ENCODE measurements at places on chromosomes 16 and 17.
A peak's percentile ranks its signal among the peaks of the same experiment; 100 is the strongest.

- DNase-seq = no peak
Observed at GRCh38 chr17:65515512-65515911, 45.9 kb downstream of the AXIN2 start.

GRCh38 chr17:50115756-50116155, 14.2 kb downstream of the SAMD14 start:
- DNase-seq = no peak

GRCh38 chr17:8156246-8156992, 4.2 kb upstream of the PER1 start:
- peak; percentile 97 for DNase-seq

DNA sequence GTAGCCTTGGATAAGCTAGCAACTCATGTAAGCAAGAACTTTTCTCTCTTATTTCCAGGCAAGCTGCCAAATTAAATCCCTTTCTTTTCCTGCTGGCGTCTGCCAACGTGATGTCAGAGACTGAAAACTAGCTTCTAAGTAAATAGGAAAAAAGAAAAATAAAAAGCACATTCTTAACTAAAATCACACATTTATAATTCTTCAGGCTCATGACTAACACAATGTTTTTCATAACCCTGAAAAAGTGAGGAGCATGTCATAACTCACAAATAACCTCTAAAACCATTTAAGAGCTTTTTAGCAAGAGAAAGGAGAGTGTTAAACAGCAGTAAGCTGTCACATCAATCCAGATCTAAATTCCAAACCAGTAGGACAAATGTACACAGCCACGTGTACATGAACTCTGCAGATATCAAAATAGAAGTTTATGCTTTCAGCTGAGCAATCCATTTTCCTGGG, 110.0 kb downstream of the N4BP1 start:
- no peak for DNase-seq

DNA sequence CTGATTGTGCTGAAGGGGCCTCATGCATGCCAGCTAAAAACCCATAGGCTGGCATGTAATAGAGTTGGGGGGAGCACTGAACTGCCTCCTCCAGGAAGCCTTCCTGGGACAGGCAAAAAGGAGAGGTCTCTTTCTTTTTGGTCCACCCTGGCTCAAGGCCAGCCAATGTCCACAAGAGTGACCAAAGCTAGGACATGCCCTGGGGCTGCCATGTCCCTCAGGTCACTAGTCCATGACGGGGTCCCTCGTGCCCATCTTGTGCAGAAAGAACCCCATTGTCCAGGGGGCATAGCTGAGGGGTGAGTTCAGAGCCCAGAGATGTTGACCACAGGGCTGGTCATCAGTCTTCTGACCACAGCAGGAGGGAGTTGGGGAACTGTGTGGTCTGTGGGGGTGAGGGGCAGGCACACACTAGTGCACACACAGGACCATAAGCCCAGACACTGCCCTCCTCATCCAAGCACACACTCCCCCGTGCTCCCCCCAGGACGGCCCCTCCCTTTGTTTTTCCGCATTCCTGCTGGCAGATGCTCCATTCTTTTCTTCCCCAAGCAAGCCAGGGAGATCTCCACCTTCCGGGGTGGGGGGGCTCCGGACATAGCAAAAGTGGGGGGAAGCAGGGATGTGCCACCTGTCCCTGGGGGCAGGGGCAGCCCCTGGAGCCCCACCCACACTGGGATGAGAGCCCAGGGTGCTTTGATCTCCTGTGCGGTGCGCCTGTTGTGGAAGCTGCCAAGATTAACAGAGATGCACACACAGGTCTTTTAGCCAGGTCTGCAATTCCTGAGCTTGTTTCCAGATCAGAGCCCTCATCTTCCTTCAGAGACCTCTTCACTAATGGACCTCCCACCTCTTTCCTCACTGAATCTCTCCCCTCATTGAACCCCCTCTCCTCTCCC, 25.2 kb upstream of the PHB1 start:
- no peak for DNase-seq

DNA sequence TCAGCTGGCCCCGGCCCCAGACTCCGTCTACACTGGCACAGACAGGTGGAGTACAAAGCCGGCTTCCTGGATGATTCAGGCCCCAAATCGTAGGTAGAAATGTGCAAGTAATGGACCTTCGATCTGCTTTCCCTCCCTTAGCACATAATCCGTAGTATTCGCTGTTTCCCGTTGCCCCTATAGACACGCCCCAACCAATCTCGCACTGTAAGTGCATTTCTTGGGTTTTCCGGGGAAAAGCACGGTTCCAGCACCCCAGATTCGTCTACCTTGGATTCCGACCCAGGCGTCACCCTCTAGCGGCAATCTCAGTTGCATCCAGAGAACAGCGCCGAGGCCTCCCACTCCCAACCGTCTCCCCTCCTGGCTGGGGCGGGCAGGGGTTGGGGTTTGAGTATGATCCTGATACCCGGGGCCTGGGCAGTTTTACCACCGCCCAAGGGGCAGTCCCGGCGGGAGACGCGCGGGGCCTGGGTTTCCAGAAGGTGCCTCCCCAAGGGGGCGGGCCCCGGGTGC, 12.1 kb upstream of the FOXF1 start:
- DNase-seq = no peak

GRCh38 chr16:52729731-52730130, 182.8 kb upstream of the TOX3 start:
- DNase-seq = no peak

DNA sequence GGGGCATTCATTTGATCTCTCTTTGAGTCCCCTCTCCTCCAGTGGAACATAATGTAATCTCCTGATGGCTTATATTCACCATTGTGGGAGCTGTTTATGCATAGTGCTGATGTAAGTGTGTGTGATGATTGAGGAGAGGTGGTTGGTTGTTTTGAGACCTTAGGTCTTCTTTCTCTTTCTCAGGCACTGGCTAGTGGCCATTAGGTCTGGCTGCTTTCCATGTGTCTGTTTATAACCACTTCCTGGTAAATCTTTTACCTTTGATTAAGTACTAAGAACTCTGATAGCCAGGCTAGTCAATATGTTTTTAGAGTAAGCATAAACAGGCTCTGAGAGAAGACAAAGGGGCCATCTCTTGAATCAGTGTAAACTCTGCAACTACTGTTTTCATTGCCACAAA, 27.9 kb downstream of the VAT1L start:
- DNase-seq = peak; percentile 43

- no peak for DNase-seq
Observed at GRCh38 chr17:7266784-7267183, 4.5 kb upstream of the CLDN7 start.

GRCh38 chr16:81164481-81164880, 68.3 kb upstream of the GCSH start:
- DNase-seq = peak; percentile 9

DNA sequence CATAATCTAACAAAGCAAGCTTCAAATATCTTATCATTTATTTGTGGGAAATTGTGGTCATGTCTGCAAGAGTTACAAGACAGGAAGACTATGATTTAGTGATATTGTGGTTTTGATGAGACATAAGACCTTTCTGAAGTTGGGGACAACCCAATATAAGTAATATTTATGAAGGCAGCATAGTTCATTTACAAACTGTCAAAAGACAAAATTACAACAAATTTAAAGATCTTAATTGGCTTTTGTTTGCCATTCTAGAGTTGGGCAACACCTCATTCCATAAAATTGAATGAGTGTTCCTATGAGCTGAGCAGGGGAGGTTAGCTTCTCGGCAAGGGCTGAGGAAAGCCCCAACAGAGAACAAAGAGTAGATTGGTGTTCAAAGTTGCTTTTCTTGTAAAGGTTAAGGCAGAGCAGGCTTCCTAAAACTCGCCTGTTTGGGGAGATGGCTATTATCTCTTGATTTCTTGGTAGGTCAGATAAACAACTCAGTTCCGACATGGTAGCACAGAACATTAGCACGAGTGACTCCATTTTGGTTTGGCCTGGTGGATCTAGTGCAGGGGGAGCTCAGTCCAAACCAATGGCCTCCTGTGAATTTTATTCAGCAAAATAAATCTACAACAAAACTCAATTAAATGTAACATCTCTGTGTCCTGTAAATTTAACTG, 10.9 kb upstream of the MMD start:
- no peak for DNase-seq

GRCh38 chr16:82016263-82016662, 5.0 kb upstream of the SDR42E1 start:
- DNase-seq = no peak

GRCh38 chr16:50697881-50698767, 4.7 kb downstream of the NOD2 start:
- no peak for DNase-seq

DNA sequence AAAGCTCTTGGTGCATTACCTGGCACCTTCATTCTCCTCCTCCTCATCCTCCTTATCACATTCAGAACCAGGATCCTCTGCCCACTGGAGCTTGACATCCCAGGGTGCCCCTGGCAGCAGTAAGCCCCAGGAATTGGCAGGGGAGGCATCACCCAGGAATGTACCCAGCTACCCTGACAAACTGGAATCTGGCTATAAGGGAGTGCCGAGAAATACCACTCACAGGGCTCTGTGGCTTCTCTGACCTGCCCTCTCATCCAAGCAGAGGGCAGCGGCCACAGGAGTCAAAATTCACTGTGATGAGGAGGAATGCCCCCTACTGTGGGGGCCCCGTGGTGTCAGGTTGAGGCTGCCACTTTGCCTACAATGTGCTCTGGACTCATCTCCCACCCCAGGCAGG, 19.6 kb downstream of the MPP3 start:
- no peak for DNase-seq

DNA sequence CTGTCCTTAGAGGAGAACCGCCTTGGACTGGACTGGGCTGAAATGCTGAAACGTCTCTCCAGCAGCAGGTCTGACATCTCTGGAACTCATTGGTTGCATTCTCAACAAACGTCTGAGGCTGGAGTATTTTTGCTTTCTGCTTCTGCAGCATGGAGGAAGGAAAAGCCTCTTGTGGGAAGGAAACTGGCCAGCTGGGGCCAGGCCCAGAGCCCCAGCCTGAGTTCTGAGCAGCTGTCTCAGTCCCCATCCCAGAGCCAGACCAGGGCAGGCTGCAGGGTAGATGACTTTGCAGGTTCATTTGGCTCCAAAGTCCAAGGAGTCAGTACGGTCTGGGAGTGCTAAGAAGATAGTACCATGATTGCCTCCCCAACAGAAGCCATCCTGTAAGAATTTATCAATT, 18.3 kb downstream of the TEKT3 start:
- no peak for DNase-seq

GRCh38 chr17:31857920-31858641, 963 bp downstream of the COPRS start:
- peak; percentile 43 for DNase-seq

DNA sequence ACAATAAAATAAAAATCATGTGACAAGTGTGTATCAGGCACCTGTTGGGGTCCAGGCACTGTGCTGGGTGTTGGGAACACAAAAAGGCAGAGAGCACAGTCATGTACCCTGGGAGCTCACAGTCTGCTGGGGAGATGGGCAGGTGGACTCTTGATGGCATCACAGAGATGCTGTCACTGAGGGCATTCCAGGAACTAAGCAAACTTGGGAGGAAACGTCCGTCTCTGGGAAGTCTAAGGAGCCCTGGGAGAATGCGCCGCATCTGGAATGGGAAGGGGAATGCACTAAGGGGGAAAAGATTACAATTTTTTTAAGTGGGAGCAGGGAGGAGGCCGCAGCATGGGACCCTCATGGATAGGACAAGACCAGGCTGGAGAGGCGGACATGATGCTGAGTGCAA, 80.9 kb upstream of the ZNF423 start:
- no peak for DNase-seq

All from NCI-H2029 (cell line).